ENCODE measurements at places on chromosomes 1 and 21.

GRCh38 chr21:35172231-35172630 is 123.1 kb upstream of the RUNX1 start:
- DNase-seq = no peak

DNA sequence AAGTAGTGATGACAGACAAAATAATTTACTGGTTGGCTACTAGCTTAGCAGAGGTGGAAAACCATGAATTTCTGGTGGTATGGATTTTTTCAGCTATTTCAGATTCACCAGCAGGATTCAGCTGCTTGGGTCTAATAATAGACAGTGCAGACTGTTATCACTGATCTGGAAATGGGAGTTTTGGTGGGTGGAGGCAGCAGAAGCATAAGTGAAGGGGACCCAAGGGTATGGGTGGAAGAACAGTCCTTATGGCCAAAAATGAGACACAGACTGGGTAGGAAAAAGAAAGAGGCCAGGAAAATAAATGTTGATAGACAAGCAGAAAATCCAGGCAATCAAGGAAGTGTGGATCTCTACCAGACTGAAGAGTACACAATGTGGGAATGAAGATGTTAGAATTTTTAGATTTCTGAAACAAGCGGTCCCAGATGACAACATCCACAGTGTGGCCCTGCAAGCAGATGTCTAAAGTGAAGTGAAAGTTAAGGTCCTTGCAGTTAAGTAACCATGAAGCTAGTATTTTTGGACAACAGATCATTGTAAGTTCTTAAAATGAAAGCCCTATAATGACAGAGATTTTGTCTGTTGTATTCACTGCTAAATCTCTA is 24.7 kb downstream of the LYST start:
- no peak for DNase-seq

- DNase-seq = peak; percentile 36
These were observed 504 bp upstream of the SDHC start for GRCh38 chr1:161313554-161314200.

- peak; percentile 12 for DNase-seq
These were observed 39.4 kb upstream of the MACF1 start for GRCh38 chr1:39165049-39165448.

DNA sequence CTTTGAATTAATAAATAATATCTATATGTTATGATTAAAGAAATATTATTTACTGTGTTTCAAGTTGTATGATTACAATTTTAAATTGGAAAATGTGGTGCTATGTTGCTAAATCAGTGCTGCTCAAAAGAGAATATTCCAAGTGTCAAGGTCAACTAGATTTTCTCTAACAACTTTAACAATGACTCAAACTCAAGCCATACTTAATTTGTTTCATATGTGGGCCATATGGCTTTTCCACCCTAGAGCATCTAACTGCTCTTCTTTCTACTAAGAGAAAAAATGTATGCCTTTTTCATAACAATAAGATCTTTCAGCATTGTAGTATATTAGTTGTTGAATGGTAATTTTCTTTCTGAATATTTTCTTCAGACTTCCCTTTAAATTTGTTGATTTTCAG is 8.3 kb upstream of the SYT14 start:
- no peak for DNase-seq

DNA sequence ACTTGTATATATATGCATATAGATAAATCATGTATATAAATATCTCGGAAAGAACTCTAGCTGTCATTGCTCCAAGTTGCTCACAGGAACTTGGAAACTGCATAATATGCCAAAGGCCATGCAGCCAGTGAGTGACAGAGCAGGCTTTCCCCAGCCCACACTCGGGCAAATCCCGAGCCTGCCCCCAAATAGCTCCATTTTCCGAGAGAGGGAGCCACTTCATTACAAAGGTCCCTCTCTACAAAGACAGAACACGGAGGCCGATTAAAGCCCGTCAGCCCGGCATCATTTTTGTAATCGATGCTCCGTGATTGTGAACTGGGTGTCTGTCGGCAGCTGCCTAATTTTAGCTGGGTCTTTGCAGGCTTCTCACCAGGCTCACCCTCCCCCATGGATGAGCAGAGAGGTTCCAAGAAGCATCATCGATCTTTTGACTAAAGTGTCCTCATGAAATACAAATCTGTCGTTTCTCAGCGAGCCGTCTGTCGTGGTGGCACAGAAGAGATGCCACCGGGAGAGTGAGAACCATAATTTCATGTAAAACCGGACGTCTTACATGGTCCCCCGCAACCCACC is 663.9 kb downstream of the PTPRU start:
- DNase-seq = no peak

DNA sequence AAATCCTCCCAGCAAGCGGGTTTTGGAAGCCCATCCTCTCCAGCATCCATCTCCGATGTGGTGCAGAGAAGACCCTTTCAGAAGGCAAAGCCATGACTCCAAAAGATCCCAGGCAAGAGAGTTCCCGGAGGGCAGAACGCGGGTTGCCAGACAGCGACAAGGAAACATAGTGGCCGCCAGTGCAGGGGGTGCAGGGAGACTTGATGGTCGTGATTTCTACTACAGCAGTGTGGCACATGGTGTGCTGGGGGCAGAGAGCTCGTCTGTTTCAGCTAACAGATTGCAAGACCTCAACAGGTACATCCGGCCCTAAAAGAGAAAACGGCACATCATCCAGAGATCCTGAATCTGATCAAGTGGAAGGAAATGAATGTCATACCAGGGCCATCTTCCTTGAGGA is 74.3 kb downstream of the HLCS start:
- DNase-seq = no peak

DNA sequence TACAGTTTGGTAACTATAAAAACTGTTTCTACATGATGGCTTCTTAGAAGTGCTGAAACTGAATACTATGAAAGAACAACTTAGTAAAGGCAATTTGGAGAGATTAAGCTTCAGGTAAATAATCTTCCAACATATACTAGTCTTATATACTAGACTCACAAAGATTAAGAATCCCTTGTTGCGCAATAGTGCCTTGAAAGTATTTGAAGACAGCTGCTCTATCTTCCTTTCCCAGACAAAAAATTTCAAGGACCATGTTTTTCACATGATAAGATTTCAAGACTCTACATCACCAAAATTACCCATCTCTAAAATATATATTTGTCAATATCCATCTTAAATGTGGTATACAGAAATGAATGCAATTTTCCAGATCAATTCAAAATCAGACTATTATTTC is 37.7 kb upstream of the ASPM start:
- DNase-seq = no peak

DNA sequence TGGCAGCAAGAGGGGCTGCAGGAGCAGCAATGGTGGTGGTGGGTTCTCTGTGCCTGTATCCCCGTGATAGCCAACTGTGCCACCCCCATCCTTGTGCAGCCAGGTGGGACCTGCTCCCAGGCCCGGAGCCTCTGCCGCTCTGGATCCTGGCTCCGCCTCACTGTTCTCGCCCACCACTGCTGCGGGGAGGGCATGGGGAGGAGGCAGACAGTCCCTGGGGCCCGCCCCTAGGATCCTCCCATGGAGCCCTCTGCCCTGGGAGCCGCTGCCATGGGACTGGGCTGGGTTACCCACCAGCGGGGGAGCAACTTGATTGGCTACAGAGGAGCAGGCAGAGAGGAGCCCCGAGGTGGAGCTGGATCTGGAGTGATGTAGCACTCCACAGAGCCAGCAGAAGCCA is 31.6 kb downstream of the CD1D start:
- DNase-seq = no peak

DNA sequence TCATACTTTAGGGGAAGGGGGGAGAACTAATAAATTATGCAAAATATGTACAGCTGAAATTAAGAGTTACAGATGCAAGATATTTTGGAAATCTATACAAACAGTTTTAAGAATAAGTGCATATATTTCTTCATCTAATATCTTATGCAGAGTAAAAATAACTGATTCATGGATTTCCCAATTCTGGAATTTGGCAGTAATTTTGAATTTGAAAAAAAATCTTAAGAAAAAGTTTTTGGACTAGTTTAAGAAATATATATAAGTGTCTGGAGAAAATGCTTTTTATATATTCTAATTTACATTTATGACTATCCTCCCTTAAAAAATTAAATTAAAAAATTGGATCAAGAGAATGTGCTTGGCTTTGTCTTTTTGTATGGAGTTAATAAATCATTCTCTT is 474.3 kb downstream of the BRINP3 start:
- no peak for DNase-seq

DNA sequence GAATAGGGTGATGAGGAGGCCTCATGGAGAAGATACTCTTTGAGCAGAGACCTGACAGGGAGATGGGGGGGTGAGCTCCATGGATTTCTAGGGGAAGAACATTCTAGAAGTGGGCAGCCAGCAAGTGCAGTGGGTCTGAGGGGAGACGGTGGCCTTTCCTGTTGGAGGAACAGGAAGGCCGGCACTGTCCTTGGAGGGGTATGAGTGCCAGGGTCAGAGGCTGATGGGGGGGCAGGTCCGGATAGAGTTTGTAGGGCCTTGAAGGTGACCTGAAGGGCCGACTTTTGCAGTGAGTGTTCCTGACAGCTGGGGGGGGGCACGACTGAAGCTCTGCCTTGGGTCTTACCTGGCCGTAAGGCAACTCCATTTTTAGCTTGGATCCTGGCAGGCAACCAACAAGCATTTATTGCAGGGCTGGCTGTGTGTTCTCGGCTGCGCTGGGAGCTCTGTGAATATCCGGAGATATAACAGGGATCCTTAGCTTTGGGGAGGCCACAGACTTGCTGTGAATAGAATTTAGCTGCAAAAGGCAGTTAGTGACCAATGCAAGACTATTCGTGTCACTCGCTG is 130.6 kb downstream of the MRPS6 start:
- no peak for DNase-seq

DNA sequence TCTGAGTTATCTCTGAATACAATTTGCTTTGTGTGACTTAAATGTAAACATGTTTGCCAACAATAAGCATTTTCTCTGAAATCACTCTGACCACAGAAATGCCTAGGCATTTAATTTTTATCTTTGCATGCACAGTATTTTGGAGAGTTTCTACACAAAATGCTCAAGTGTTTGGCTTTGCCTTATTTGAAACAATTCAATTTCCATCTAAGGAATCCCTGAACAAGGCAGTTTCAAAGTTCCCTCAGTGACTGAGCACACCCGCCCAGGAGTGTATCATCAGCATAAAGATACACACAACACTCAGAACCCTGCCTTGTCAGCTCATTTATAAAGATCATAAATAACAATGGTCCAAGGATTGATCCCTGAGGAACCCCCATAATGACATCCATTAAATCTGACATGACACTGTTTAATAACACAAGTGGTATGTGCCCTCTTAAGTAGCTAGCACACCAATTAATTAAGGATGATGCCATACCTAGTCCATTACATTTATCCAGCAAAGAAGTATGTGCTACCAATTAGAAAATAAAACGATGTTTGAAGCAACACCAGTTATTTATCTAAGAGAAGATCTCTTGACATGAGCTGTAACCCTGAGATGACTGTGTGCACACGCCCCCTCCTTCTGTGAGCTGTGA is 585.8 kb downstream of the ADGRL2 start:
- no peak for DNase-seq

DNA sequence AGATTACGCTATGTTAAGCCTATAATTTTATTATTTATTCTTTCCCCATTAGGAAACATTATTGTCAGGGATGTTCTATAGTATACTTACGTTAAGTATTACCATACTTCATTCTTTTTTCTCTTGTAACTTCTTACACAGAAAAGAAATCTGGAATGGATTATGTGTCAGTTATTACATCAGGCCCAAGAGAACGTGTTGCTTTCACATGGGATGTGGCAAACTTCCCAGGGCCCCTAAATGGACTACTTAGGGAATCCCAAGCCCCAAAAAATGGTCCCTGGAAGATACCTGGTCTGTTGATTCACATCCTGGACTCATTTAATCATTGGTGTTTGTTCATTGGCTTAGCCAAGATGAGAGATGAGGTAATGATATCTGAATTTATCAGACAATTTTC is 249.8 kb downstream of the NRIP1 start:
- DNase-seq = no peak

GRCh38 chr1:71298633-71299032 is 217.8 kb upstream of the ZRANB2 start:
- DNase-seq = no peak

DNA sequence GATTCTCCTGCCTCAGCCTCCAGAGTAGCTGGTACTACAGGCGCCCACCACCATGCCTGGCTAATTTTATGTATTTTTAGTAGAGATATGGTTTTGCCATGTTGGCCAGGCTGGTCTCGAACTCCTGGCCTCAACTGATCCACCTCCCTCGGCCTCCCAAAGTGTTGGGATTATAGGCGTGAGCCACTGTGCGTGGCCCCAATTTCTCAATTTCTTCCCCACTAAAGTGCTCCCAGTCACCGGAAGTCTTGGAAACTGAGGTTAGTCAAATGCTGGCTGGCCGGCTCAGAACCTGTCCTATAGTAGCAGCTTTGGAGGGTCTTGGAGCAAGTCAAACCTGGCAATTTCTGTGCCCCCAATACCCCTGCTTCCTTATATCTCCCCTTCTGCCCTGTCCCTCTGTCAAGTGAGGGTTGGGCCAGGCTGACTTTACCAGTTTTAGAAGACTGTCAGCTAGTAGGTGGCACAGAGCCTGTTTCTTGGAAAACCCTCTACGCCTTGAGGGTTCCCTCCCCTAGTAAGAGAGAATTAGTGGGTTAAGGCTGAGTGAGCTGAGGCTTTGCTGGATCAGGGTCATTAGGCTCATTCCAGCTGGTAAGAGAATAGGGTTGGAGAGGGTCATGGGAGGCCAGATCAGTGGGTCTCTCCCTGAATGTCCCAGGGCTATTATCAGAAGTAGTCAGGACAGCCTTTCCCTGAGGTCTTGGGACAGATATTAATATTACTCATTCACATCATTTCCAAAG is 8.3 kb upstream of the EPB41 start:
- DNase-seq = no peak

DNA sequence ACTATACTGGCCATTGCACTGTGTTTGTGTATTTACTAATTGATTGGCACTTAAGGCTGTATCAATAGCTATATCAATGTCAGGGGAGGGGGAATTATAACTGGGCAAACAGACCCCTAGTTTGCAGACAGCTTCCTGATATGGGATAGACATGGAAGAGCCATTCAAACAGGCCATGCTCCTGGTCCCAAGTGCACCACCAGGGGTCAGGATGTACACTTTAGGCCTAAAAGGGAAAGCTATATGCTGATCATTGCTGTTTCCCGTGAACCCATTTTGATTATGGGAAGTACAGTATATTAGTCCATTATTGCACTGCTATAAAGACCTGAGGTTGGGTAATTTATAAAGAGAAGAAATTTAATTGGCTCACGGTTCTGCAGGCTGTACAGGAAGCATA is 124.9 kb upstream of the BACE2 start:
- peak; percentile 45 for DNase-seq

DNA sequence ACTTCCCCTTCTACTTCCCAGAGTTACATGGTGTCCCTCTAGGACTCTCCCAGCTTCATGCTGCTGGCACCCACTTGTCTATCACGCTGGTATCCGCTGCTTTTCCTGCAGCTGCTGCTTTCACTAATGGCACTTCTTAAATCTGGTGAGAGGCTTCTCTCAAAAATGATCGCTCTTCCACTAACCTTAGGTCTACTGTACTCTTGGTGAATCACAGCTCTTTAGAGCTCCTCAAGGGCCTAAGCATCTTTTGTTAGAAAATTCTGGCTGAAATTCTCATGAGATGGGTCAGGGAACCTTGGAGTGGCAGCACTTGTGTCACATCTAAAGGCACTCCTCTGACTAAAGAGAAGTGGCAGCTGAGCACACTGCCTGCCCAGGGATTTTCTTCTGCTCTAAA is 32.1 kb downstream of the ZMYND12 start:
- DNase-seq = peak; percentile 52

- no peak for DNase-seq
These were observed 16.2 kb upstream of the OTUD3 start for GRCh38 chr1:19866029-19866428.
